Suprapubic skin (tissue), 4 donors: ENCODE measurements at places on chromosomes 4 and X. TPM values are rescaled to one million over a fixed set of nuclear protein-coding genes. Genes with fewer than 3 reads are reported as not detected.

- H3K4me3 ChIP-seq, result no peak overlapping the region
- no peaks in the 10 kb centered on the region for H3K4me1 ChIP-seq
- no peak overlapping the region for H3K27ac ChIP-seq
Measured at GRCh38 chr4:106773076-106773905, 262.8 kb downstream of the DKK2 start.

LRAT gene
- total RNA-seq, result 0.65 TPM

- no peaks in the 10 kb centered on the region for H3K4me1 ChIP-seq
- H3K4me3 ChIP-seq, result no peak overlapping the region
- no peak overlapping the region for H3K27ac ChIP-seq
- H3K27me3 ChIP-seq, result no peaks in the 10 kb centered on the region
- no peak for DNase-seq
Measured at GRCh38 chrX:152157042-152157441, 18.7 kb upstream of the MAGEA10 start.

SPIN2A gene
- 0.47 TPM for total RNA-seq

- DNase-seq, result no peak
- peaks cover 6% of the 10 kb centered on the region for H3K36me3 ChIP-seq
- peaks cover 35% of the 10 kb centered on the region for H3K4me1 ChIP-seq
- no peak overlapping the region for H3K4me3 ChIP-seq
Measured at GRCh38 chr4:6942238-6942800, 32.7 kb downstream of the TBC1D14 start.

GRCh38 chr4:153488006-153488891 is 22.1 kb downstream of the TMEM131L start:
- H3K4me3 ChIP-seq, result peak overlapping the region; percentile 31
- H3K4me1 ChIP-seq, result peaks cover 58% of the 10 kb centered on the region
- peak overlapping the region; percentile 91 for H3K27ac ChIP-seq
- no peak for DNase-seq
- no peaks in the 10 kb centered on the region for H3K36me3 ChIP-seq

IL13RA2 gene
- total RNA-seq, result not detected

VSIG4 gene
- 8.7 TPM for total RNA-seq

GRCh38 chr4:25307596-25307995 is 5.0 kb upstream of the ZCCHC4 start:
- no peaks in the 10 kb centered on the region for H3K4me1 ChIP-seq
- no peaks in the 10 kb centered on the region for H3K36me3 ChIP-seq
- no peak for DNase-seq
- H3K27me3 ChIP-seq, result no peaks in the 10 kb centered on the region
- H3K4me3 ChIP-seq, result no peak overlapping the region

GRCh38 chr4:37872310-37872988 is 18.4 kb upstream of the TBC1D1 start:
- H3K27ac ChIP-seq, result no peak overlapping the region
- peaks cover 20% of the 10 kb centered on the region for H3K4me1 ChIP-seq
- H3K4me3 ChIP-seq, result no peak overlapping the region
- no peaks in the 10 kb centered on the region for H3K27me3 ChIP-seq
- DNase-seq, result no peak
- H3K36me3 ChIP-seq, result peaks cover 5% of the 10 kb centered on the region

DNA sequence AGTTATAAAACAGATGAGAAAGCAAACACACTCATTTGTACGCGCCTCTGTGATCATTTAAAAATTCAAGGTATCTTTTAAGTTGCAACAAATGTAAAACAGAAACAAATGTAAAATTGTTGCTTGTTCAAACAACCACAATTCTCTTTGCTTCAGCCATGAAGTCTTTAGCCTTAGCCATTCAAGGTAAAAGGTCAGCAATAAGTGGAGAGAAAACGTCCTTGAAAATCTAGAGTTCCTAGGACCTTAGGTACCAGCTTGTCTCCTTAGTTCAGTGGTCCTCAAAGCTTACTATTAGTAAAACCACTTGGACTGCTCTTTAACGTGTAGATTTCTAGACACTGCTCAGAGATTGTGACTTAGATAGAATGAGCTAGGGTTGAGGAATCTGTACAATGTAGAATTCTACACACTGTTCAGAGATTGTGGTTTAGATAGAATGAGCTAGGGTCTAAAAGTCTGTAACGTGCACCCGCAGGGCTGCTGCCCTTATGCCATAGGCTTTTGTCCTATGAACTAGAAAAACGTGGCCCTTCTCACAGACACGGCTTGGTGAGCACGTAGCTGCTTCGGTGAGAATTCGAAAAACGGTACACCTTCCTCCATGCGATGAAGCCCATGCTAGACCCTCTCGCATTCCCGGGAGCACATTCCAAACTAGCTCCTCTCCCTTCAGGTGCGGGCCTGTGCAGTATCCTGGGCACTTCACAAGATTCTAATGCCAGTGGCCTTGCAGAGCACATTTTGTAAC is 1.7 kb downstream of the PLAC8 start:
- no peaks in the 10 kb centered on the region for H3K36me3 ChIP-seq
- DNase-seq, result no peak
- H3K4me3 ChIP-seq, result no peak overlapping the region
- H3K27me3 ChIP-seq, result no peaks in the 10 kb centered on the region
- no peak overlapping the region for H3K27ac ChIP-seq
- peaks cover 11% of the 10 kb centered on the region for H3K4me1 ChIP-seq

GRCh38 chr4:165299399-165300060 is 27.9 kb upstream of the MSMO1 start:
- no peaks in the 10 kb centered on the region for H3K27me3 ChIP-seq
- no peak for DNase-seq
- H3K27ac ChIP-seq, result no peak overlapping the region
- peaks cover 21% of the 10 kb centered on the region for H3K36me3 ChIP-seq
- H3K4me1 ChIP-seq, result peaks cover 1% of the 10 kb centered on the region
- no peak overlapping the region for H3K4me3 ChIP-seq
